Activated naive CD8-positive, alpha-beta T cell treated with anti-CD3 and anti-CD28 coated beads for 36 hours (primary cell): ENCODE measurements at places on chromosomes 6 and 20.

GRCh38 chr6:52340603-52340880 is 21.4 kb upstream of the PAQR8 start:
- H3K36me3 ChIP-seq, result no peaks in the 10 kb centered on the region
- H3K27me3 ChIP-seq, result no peaks in the 10 kb centered on the region
- H3K27ac ChIP-seq, result no peak overlapping the region
- peaks cover 45% of the 10 kb centered on the region for H3K4me1 ChIP-seq
- no peak overlapping the region for H3K4me3 ChIP-seq

- no peak overlapping the region for H3K27ac ChIP-seq
- peaks cover 57% of the 10 kb centered on the region for H3K4me1 ChIP-seq
- H3K27me3 ChIP-seq, result no peaks in the 10 kb centered on the region
- H3K36me3 ChIP-seq, result peaks cover 43% of the 10 kb centered on the region
Observed at GRCh38 chr6:106538145-106538544, 91.2 kb downstream of the RTN4IP1 start.

DNA sequence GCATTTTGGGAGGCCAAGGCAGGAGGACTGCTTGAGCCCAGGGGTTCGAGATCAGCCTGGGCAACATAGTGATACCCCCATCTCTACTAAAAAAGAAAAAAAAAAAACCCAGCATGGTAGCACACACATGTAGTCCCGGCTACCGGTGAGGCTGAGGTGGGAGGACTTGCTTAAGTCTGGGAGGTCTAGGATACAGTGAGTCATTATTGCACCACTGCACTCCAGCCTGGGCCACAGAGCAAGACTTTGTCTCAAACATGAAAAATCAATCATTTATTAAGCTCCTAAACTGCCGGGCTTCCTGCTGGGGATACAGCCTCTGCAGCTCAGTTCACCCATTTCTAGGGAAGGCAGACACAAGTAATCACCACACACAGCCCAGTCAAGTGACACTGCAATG is 7.3 kb upstream of the USP45 start:
- DNase-seq, result no peak
- H3K4me3 ChIP-seq, result no peak overlapping the region
- H3K36me3 ChIP-seq, result no peaks in the 10 kb centered on the region
- H3K4me1 ChIP-seq, result peaks cover 16% of the 10 kb centered on the region
- H3K27ac ChIP-seq, result no peak overlapping the region
- no peaks in the 10 kb centered on the region for H3K27me3 ChIP-seq

GRCh38 chr6:44003345-44004061 is 123.7 kb downstream of the MRPL14 start:
- peak; percentile 29 for DNase-seq
- peak overlapping the region; percentile 52 for H3K4me3 ChIP-seq
- H3K27ac ChIP-seq, result no peak overlapping the region
- peaks cover 19% of the 10 kb centered on the region for H3K4me1 ChIP-seq
- H3K27me3 ChIP-seq, result peaks cover 42% of the 10 kb centered on the region

DNA sequence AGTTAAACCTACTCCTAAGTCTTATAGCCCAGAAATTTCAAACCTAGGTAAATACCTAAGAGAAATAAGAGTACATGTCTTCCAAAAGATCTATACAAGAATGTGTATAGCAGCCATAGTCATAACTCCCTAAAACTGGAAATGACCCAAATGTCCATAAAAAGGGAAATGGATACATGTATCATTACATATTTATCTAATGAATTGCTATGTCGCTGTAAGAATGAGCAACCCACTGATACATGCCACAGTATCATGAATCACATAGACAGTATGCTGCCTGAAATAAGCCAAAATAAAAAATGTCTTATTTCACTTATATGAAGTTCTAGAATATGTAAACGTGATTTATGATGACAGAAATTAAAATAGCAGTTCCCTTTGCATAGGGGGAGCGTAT is 679.5 kb downstream of the MAFB start:
- no peak overlapping the region for H3K27ac ChIP-seq
- H3K4me1 ChIP-seq, result no peaks in the 10 kb centered on the region
- H3K36me3 ChIP-seq, result no peaks in the 10 kb centered on the region
- peaks cover 17% of the 10 kb centered on the region for H3K27me3 ChIP-seq

GRCh38 chr20:23449421-23449820 is 3.3 kb downstream of the CST11 start:
- H3K4me1 ChIP-seq, result peaks cover 4% of the 10 kb centered on the region
- no peak overlapping the region for H3K4me3 ChIP-seq
- no peak overlapping the region for H3K27ac ChIP-seq
- no peaks in the 10 kb centered on the region for H3K27me3 ChIP-seq
- no peaks in the 10 kb centered on the region for H3K36me3 ChIP-seq

DNA sequence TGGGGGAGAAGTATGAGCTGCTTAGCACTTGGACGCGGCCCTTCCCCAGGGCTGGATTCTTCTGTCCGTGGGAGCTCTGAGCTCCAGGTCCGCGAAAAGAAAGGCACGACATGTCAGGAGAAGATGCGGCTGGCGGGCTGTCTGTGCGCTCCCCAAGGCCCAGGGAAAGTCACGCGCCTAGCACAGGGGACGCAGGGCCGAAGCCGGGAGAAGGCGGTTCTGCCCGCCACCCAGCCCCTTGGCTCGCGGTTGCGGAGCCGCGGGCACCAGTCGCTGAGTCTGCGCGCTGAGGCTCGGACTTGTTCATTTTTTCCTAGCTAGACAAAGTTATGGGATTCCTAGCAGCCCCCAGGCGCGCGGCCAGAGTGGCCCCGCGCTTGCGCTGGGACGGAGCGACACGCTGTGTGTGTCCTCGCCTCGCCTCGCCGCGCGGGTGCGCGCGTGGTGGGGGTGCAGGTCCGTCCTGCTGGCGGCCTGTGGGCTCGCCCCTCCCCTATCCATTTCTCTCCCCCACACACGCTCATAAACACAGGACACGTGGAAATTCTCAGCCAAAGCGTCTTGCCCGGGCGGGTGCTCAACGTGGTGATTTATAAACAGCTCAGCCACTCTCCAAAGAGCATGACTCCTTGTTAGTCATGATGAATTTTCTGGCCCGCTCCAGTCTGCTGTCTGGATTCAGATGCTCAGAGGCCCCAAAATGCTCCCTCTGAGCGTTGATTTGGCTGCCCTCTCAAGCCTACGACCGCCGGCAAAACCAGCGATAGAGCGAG is 1.9 kb upstream of the POU3F2 start:
- peaks cover 3% of the 10 kb centered on the region for H3K36me3 ChIP-seq
- H3K27ac ChIP-seq, result no peak overlapping the region
- peak overlapping the region; percentile 78 for H3K4me3 ChIP-seq
- H3K4me1 ChIP-seq, result peaks cover 39% of the 10 kb centered on the region

DNA sequence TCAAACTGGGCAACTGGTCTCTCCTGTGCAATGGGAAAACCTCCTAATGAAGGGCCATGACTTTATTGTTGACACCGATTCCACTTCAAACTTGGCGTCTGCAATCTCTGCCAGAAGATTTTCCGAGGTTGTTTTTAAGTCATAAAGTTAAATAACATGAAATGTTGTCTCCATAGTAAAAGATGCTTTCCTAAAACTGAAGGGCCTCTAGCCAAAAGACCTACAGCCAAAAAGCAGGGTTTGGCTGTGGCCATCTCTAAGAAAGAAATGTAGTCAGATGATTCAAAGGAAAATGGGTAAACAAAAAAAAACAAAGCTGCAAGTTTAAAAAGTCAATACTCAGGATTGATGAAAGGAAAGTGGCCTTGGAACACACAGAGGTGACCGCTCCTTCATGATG is 14.1 kb downstream of the CD93 start:
- H3K27me3 ChIP-seq, result no peaks in the 10 kb centered on the region
- no peaks in the 10 kb centered on the region for H3K36me3 ChIP-seq
- no peaks in the 10 kb centered on the region for H3K4me1 ChIP-seq
- H3K4me3 ChIP-seq, result no peak overlapping the region

DNA sequence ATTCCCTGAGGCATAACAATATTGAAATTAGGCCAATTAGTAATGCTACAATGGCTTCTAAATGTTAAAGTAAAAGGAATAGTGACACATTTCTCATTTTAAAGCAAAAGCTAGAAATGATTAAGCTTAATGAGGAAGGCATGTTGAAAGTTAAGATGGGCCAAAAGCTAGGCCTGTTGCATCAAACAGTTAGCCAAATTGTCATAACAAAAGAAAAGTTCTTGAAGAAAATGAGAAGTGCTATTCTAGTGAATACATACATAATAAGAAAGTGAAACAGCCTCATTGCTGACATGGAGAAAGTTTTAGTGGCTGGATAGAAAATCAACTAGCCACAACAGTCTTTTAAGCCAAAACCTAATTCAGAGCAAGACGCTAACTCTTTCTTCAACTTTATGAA is 12.9 kb downstream of the OR2A4 start:
- DNase-seq, result no peak
- peak overlapping the region; percentile 36 for H3K27ac ChIP-seq
- H3K36me3 ChIP-seq, result no peaks in the 10 kb centered on the region
- H3K4me3 ChIP-seq, result no peak overlapping the region

GRCh38 chr6:6900569-6901204 is 207.1 kb upstream of the RREB1 start:
- no peak overlapping the region for H3K4me3 ChIP-seq
- no peaks in the 10 kb centered on the region for H3K36me3 ChIP-seq
- H3K27ac ChIP-seq, result no peak overlapping the region
- H3K27me3 ChIP-seq, result no peaks in the 10 kb centered on the region

GRCh38 chr6:39847221-39847620 is 55.0 kb downstream of the DAAM2 start:
- no peaks in the 10 kb centered on the region for H3K36me3 ChIP-seq
- no peak for DNase-seq
- H3K4me3 ChIP-seq, result no peak overlapping the region
- H3K4me1 ChIP-seq, result no peaks in the 10 kb centered on the region
- H3K27ac ChIP-seq, result no peak overlapping the region

DNA sequence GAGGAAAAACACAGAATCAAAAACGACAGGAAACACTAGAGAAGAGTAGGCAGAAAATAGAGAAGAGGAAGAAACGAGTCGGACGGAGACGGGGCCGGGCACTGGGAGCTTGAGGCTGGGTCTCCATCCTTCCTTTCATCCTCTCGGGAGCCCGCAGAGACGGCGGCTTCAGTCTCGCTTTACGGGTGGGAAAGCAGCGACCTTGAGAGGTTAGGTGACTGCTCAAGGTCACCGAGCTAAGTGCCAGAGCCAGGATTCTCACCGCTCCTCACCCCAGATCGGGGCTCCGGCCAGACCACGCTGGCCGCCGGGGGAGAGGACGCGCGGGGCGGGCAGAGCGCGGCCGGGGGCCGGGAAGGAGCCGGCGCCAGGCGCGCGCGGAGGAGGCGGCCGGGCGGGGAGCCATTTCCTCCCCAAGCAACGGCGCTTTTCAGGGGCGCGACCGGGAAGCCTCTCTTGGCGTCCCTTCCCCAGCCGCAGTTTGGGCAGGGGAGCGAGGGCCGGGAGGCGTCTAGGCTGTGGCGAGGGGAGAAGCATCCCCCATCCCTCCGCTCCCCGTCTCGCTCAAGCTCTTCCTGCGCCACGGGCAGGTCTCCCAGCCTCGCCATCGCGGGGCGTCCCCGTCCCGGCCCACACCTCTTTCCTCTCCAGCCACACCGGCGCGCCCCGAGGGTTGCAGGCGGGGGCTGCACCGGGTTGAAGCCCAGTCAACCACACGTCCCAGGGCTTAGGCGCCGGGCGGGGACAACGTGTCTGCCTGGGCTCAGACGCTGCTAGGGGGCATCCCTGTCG is 24.1 kb upstream of the MAP3K7 start:
- peaks cover 15% of the 10 kb centered on the region for H3K4me1 ChIP-seq
- H3K27me3 ChIP-seq, result peaks cover 72% of the 10 kb centered on the region
- peak overlapping the region; percentile 80 for H3K4me3 ChIP-seq
- H3K36me3 ChIP-seq, result no peaks in the 10 kb centered on the region
- peak overlapping the region; percentile 27 for H3K27ac ChIP-seq

DNA sequence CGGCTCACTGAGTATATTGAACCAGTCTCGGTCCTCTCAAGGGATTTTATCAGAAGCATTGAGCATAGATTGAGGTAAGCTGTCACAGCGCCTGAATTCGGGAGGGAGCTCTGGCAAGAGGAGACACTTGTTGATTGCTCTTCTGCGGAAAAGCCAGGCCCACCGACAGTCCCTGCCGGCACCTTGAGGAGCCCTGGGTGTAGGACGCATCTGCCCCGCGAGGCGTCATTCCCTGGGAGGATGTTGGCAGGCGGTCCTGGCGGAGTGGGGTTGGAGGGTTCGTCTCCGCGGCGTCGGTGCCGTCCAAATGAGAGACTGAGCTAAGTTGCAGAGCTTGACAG is 843 bp downstream of the FBXO9 start:
- DNase-seq, result peak; percentile 51
- H3K4me3 ChIP-seq, result peak overlapping the region; percentile 98
- peaks cover 47% of the 10 kb centered on the region for H3K4me1 ChIP-seq
- H3K27ac ChIP-seq, result peak overlapping the region; percentile 100
- peaks cover 3% of the 10 kb centered on the region for H3K36me3 ChIP-seq
- no peaks in the 10 kb centered on the region for H3K27me3 ChIP-seq

DNA sequence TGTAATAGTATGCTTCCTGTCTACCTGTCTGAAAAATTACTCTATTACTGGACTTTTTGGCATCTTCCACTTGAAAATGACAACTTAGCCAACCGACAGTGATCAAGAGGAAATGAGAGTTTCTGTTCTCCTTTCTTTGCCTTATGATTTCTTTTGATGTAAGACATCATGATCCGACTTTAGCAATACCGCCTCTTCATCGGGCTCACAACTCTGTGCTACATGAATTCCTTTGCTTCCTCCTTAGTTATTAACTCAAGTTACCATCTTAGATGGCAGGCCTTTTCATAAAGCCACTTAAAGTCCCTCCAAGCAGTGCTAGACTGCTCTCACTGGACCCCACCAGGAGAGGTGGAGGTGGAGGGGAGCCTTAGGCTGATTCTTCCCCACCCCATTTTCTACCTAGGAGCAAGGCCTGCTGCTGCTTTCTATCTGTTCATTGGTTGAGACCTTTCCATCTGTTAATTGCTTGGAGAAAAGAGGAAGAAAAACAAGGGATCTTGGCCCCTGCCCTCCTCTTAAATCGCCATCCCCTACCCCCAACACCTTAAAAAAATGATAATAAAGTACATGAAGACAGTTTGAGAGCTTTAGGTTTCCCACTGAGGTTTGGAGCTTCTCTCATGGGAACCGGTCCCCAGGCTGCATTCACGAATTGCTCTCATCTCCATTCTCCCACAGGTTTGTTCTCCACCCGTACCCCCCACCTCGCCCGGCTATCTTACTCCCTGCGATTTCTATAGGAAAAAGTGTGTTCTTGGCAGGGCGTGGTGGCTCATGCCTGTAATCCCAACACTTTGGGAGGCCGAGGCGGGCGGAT is 21.6 kb upstream of the MCM3 start:
- peaks cover 62% of the 10 kb centered on the region for H3K4me1 ChIP-seq
- peak overlapping the region; percentile 22 for H3K4me3 ChIP-seq
- H3K27me3 ChIP-seq, result no peaks in the 10 kb centered on the region
- peaks cover 5% of the 10 kb centered on the region for H3K36me3 ChIP-seq
- H3K27ac ChIP-seq, result peak overlapping the region; percentile 95

GRCh38 chr20:36317675-36318074 is 11.5 kb downstream of the DLGAP4 start:
- DNase-seq, result no peak
- no peak overlapping the region for H3K27ac ChIP-seq
- no peaks in the 10 kb centered on the region for H3K4me1 ChIP-seq
- no peaks in the 10 kb centered on the region for H3K36me3 ChIP-seq

DNA sequence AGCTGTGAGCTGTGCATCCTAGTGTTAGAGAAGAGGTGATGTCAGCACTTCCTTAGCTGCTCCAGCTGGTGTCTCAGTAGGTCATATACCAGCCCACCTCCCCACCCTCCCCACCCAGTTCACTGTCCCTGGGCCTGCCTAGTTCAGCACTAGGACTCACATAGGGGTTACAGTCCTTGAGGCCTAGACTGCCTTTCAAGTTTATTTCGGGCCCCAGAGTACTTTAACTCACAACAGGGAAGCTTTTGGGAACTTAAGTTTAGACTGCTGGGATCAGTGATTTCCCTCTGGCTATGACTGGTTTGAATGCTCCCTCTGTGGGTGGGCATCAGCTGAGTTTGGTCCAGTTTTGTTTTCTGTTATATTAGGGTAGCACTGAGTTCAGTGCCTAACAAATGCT is 139.2 kb upstream of the MMS22L start:
- H3K36me3 ChIP-seq, result no peaks in the 10 kb centered on the region
- no peak for DNase-seq
- no peak overlapping the region for H3K4me3 ChIP-seq
- no peak overlapping the region for H3K27ac ChIP-seq
